T-helper 2 cell (primary cell): ENCODE measurements at places on chromosomes 16 and 17.

GRCh38 chr17:77247048-77247541, 106.3 kb downstream of the SEC14L1 start:
- peak; percentile 79 for DNase-seq

GRCh38 chr16:3022684-3023414, 893 bp downstream of the HCFC1R1 start:
- no peak for DNase-seq

DNA sequence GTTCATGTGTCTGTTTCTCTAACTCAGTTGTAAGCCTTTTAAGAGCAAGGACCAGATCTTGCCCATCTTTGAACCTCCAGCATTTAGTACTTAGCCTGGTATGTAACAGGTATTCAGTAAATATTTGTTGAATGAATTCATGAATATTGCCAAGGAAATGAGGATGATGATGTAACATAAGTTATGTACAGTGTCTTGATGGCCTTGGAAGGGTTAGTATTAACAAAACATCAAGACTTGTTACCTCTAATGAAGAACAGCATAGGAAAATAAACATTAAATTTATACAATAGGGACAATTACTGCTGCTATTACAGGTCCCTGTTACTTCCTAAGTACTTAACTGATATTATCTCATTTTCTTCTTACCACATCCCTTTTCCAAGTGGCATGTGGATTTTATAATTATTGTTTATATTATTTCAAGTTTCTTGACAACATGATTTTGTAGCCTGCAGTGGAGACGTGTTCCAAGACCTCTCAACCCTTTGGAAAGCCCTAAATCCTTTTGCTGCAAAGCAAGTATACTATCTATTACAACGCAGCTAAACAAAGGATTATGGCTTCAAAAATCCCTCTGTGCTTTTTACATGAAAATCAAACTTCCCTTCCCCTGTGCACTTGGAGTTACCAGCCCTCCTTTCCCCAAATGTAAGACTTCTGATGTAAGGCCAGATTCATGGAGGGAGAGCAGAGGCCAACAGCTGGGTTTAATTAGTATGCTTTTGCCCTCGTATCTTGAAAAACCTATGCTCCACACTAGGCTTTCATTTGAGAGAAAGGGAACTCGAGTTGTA, 77.4 kb upstream of the SMIM36 start:
- DNase-seq = no peak

- peak; percentile 6 for DNase-seq
Measured at GRCh38 chr17:58756246-58757161, 850 bp downstream of the PPM1E start.

- DNase-seq = no peak
Measured at GRCh38 chr16:69845181-69845580, 83.0 kb downstream of the WWP2 start.

DNA sequence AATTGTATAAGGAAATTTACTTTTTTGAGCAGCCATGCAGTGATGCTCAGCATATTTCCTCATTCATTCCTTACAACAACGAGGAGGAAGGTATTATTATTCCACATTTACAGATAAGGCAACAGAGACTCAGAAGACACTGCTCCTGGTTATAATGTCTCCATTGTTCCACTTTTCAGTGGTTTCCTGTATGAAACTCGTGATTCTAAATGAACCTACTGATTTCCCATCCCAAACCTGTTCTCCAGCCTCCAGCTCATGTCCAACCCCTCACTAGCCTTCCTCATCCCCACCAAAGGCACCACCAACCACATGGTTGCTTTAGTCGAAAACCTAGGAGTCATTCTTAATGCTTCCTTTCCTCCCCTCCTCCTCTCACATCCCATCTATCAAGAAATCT, 12.5 kb upstream of the ERCC4 start:
- DNase-seq = no peak

GRCh38 chr16:66130296-66130905, 236.1 kb upstream of the CDH5 start:
- DNase-seq = no peak

GRCh38 chr16:85571563-85571812, 41.6 kb upstream of the GSE1 start:
- no peak for DNase-seq

GRCh38 chr16:73196670-73197069, 148.7 kb upstream of the ZFHX3 start:
- no peak for DNase-seq

DNA sequence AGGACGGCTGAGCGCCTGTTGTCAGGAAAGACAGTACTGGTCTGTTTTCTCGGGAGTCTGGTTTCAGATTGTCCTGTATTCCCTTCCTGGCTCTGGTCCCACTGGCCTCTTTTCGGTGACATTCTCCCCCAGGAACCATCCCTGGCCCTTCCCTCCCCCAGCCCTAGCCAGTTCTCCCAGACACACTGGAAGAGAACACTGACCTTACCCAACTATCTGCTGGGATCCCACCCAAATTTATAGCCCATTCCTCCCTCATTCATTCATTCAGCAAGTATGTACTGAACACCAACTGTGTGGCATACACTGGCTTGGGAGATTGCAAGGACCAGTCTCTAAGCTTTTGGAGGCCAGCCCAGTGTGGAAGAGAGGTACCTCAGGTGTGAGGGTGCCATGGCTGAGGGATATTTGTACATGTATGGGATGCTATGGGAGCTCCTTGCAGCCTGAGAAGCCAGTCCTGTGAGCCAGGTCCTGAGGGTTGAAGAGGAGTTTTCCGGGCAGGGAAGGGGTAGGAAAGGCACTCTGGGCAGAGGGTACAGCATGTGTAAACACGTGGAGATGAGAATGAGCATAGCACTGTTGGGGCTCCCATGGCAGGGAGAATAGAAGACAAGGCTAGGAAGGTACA, 5.2 kb downstream of the RND2 start:
- no peak for DNase-seq

DNA sequence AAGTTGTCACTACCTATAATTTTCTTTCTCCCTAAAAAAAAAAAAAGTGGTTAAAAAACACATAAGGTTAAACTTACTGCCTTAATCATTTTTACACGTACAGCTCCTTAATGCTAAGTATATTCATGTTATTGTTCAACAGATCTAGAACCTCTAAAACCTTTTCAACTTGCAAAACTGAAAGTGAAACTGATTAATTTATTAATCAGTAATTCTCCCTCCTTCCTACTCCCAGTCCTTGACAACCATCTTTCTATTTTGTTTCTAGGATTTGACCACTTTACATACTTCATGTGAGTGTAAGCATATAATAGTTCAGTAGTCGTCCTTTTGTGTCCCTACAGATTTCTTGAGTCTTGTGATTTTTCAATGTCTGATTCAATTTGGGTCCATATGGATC, 251.4 kb upstream of the KIF2B start:
- no peak for DNase-seq

DNA sequence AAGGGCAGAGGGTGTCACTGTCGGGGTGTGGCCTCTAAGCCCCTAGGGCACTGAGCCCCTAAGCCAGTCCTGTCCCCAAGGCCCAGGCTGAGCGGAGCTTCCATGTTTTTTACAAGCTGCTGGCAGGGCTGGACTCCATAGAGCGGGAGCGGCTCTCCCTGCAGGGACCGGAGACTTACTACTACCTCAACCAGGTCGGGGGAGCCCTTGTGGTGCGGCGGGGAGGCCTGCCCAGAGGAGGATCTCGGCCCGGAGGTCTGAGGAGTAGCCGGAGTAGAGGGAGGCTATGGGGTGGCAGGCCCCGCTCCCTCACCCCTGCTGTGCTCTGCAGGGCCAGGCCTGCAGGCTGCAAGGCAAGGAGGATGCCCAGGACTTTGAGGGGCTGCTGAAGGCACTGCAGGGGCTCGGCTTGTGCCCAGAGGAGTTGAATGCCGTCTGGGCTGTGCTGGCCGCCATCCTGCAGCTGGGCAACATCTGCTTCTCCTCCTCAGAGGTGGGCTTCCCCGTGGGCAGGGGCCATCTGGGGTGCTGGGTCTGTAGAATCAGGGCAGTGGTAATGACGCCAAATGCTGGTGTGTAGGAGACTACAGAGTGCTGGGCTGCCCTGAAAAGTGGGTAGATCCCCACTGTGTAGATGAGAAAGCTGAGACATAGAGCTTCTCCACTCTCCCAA, 4.9 kb downstream of the MYO15B start:
- DNase-seq = no peak

DNA sequence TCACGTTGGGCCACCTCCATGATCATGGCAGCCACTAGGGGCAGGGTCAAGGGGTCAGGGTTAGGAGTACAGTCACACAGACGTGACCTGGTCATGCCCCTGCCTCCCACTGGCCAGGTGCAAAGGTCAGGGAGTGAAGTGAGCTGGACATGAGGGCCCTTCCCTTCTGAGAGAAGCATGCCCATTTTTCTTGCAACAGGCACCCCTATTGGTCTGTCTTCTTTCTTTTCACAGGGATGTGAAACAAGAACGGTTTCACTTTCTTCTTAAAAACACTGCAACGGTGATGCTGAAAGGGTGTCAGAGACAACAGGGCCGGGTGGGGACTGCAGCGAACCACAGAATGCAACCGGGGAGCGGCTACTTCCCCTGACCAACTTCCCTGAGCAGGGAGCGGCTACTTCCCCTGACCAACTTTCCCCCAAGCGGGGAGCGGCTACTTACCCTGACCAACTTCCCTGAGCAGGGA, 52.1 kb upstream of the DOC2B start:
- DNase-seq = no peak

GRCh38 chr17:77915594-77916021, 42.9 kb upstream of the TNRC6C start:
- DNase-seq = no peak

- DNase-seq = no peak
Measured at GRCh38 chr16:2364638-2365210, 24.2 kb upstream of the ABCA3 start.

DNA sequence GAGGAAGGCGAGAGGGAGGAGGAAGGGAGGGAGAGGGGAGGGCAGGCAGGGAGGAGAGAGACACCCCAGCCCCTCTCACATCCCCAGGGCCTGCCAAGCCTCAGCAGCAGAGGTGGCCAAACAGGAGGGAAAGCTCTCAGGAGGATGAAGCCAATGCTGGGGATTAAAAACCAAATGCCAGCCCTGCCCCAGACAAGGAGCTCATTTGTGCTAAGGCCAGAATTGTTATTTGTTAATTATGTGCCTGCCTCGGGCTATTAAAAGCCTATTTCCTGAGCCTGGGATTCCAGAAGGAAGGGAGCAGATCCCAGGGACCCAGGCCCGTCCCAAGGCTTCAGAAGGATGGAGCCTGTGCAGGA, 27.9 kb upstream of the GINS2 start:
- DNase-seq = no peak

- no peak for DNase-seq
Measured at GRCh38 chr17:15096511-15096910, 168.6 kb downstream of the PMP22 start.

GRCh38 chr17:17886726-17887125, 49.9 kb upstream of the SREBF1 start:
- no peak for DNase-seq

- DNase-seq = peak; percentile 50
Measured at GRCh38 chr17:17681187-17681743, at the start of gene RAI1. Gene RAI1, plus strand, starts transcription at chr17:17681458. Its CDS starts 111,491 bp downstream, at chr17:17792949.

DNA sequence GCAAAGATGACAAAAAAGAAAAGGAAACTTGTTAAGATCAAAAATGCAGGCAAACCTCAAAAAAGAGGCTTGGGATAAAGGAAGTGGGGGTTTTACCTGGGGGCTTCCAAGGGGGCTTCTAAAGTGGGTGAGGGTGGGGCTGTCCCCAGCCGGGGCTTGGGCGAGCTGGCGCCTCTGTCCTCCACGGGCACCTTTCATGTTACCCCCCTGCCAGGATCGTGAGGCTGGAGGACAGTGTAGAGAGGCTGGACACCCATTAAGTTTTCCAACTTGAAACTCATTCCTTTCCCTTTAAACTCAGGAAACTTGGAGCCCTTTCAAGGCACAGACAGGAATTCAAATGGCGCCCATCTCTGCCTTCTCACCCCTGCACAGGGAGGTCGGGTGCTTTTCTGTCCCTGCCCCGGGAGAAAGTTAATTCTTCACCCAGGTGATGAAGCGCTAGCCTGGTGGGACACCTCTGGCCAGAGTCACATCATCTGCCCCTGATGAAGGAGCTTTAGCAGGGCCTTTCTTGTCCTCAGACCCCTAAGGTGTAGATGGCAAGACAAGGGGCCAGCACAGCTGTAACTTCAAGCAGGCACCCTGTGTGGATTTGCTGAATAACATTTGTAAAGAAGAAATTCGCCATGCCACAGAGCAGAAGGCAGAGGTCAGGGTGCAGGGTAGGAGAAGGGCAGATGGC, 87.3 kb downstream of the C16orf78 start:
- DNase-seq = no peak

- DNase-seq = no peak
Measured at GRCh38 chr17:28412099-28412498, 6.1 kb upstream of the SLC46A1 start.

DNA sequence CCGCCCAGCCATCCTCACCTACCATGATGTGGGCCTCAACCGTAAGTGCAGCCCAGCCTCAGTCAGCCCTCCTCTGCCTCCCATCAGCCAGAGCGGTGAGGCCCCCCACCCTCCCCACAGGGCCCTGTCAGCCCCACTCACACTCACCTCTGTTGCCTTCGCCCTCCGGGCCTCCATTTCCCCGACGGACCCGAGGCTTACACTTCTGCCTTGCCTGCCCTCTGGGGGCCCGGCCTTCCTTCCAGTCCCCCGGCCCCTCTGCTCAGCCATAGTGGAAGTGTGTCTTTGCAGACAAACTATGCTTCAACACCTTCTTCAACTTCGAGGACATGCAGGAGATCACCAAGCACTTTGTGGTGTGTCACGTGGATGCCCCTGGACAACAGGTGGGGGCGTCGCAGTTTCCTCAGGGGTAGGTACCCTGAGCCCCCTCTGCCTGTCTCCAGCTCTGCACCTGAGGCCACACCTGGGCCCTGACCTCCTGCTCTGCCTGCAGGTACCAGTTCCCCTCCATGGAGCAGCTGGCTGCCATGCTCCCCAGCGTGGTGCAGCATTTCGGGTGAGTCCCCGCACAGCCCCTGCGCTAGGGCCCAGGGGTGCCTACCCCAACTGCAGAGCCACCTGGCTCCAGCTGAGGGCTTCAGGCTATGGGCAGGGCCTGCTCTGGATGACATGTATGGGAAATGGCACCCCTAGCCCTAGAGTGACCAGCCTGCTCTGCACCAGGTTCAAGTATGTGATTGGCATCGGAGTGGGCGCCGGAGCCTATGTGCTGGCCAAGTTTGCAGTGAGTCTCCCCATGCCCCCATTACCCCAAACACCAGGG, 4.1 kb downstream of the NDRG4 start:
- DNase-seq = no peak

GRCh38 chr17:17356149-17356930, 53.2 kb downstream of the NT5M start:
- peak; percentile 69 for DNase-seq

- peak; percentile 9 for DNase-seq
Measured at GRCh38 chr16:54244061-54244886, 42.3 kb downstream of the IRX3 start.

DNA sequence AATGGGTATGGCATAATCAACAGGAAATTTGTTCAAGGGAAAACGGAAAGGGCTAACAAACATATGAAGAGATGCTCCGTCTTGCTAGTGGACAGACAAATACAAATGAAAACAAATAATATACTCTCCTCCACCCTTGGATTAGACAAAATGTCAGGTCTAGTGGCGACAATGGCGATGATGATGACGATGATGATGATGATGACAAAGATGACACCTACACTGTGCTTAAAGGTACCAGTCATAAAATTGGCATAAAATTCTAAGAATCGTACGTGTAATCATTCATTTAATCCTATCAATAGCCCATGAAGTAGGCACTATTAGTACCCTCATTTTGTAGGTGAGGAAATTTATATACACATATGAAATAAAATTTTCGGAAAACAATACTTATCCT, 174.6 kb downstream of the PMP22 start:
- DNase-seq = no peak

- no peak for DNase-seq
Measured at GRCh38 chr17:73293031-73293430, 18.8 kb downstream of the CDC42EP4 start.
